Lung microvascular endothelial cell (primary cell): ENCODE measurements at places on chromosomes 16 and 17. TPM values are rescaled to one million over a fixed set of nuclear protein-coding genes. Genes with fewer than 3 reads are reported as not detected.
A peak's percentile ranks its signal among the peaks of the same experiment; 100 is the strongest.

SSTR5 gene
- 0.20 and 0.22 TPM in 2 replicates for total RNA-seq

RHBDL1 gene
- total RNA-seq = under 0.01 and 0.22 TPM in 2 replicates

HID1 gene
- 21.4 and 44.8 TPM in 2 replicates for total RNA-seq

SMPD3 gene
- under 0.01 TPM in 2 replicates for total RNA-seq

SEZ6 gene
- under 0.01 TPM in 1 of 2 replicates, not detected in the other for total RNA-seq

SHISA6 gene
- not detected in 2 replicates for total RNA-seq

SGCA gene
- not detected in 2 replicates for total RNA-seq

GRCh38 chr16:19400711-19401110, 17.0 kb upstream of the TMC5 start:
- DNase-seq = no peak

DNA sequence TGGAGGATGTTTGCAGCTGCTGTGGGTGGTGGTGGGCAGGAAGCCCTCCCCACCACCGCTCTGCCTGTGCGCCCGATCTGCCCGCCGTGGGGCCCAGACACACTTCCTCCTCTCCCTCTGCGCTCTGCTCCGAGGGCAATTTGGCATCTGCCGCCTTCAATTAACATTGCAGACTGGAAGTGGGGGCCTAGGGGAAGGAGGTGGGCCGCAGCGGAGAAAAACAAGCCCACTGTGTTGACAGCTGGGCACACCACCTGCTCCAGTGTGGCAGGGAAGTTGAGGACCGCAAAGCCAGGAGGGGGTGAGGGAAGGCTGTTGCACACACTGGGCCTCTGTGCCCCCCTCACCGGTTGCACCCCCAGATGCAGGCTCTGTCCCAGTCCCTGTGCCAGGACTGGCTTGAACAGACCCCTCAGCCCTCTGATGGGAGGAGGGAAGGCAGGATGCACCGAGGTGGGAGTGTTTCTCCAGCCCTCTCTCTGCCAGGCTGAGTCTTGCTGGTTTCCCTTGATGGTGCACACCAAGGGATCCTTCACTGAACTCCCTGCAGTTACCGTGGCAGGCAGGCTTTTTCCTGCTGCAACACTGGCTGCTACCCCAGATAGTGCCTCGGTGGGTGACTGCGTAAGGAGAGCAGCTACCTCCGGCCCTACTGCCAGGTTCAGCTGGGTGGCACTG, 72.8 kb upstream of the MED9 start:
- peak; percentile 28 for DNase-seq

GRCh38 chr17:2049333-2050299, 5.3 kb upstream of the HIC1 start:
- DNase-seq = peak; percentile 90

DNA sequence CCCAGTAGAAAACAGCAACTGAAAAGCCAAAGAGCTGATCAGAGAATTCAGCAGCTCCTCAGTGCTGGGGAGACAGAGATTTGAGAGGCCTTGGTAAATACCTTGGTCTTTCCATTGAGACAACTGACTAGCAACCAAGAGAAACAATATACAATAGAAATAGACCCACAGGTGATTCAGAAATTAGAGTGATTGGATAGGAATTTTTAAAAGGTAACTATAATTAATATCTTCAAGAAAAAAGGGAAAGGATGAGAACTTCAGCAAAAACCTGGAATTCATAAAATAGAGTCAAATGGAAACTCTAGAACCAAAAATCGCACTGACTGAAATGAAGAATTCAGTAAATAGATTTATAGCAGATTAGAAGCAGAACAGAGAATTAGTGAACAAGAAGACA, 32.5 kb upstream of the ITGAX start:
- DNase-seq = no peak

- peak; percentile 77 for DNase-seq
These were observed 21.9 kb upstream of the SSTR2 start for GRCh38 chr17:73142872-73143381.

- peak; percentile 48 for DNase-seq
These were observed 24.1 kb downstream of the DNAJA2 start for GRCh38 chr16:46949241-46949892.

GRCh38 chr17:16989230-16989952, 17.5 kb upstream of the TNFRSF13B start:
- no peak for DNase-seq

DNA sequence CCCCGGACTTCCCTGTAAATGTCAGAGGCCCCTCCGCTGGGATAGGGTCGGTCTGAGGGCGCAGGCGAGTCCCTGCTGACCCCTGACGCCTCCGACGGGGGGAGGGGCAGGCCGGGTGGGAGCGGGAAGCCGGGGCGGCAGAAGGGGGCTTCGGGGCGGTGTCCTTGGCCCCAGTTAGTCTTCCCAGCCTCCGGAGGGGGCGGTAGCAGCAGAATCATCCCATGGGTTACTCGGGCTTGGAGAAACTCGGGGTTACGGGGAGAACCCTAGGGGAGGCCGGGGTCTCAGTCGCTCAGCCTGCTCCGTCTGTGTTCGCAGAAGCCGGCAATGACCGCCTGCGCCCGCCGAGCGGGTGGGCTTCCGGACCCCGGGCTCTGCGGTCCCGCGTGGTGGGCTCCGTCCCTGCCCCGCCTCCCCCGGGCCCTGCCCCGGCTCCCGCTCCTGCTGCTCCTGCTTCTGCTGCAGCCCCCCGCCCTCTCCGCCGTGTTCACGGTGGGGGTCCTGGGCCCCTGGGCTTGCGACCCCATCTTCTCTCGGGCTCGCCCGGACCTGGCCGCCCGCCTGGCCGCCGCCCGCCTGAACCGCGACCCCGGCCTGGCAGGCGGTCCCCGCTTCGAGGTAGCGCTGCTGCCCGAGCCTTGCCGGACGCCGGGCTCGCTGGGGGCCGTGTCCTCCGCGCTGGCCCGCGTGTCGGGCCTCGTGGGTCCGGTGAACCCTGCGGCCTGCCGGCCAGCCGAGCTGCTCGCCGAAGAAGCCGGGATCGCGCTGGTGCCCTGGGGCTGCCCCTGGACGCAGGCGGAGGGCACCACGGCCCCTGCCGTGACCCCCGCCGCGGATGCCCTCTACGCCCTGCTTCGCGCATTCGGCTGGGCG, 542 bp downstream of the GUCY2D start:
- peak; percentile 19 for DNase-seq

GRCh38 chr16:2846511-2847310, 11.3 kb downstream of the PRSS22 start:
- no peak for DNase-seq

DNA sequence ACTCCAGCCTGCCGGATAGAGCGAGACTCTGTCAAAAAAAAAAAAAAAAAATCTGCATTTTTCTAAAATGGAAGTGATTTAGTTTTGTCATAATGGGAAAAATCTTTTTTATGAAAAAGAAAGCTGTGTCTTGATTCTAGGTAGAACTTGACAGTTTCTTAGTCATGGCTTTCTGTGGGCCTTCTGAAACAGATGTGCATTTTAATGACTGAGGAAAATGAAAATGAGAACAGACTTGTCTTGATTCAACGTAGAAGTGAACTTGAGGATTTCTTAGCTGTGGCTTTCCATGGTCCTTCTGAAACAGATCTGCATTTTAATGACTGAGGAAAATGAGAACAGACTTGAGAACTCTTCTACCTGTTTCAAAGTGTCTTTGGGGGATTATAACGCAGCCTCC, 171.7 kb downstream of the VPS53 start:
- no peak for DNase-seq

DNA sequence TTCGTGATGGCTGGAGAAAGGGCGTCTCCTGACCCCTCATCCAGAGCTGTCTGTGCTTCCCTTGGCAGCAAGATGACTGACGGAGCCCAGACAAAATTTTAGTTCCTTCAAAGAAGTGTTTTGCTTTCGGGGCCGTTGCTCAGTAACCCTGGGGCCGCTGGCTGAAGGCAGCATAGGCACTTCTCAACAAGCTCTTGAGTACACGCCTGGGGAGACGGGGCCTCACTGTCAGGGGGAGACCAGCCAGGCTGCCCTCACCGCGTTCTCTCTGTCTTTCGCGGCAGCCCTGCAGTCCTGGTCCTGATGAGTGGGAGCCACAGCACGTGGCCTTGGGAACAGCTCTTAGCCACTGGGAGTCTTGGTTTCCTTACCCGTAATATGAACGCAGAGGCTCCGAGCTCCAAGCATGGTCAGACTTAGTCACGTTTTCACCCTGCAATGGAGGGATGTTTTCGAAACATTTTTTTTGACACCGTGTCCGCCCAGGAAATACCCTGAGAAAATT, 86.0 kb downstream of the IRF8 start:
- DNase-seq = peak; percentile 58

DNA sequence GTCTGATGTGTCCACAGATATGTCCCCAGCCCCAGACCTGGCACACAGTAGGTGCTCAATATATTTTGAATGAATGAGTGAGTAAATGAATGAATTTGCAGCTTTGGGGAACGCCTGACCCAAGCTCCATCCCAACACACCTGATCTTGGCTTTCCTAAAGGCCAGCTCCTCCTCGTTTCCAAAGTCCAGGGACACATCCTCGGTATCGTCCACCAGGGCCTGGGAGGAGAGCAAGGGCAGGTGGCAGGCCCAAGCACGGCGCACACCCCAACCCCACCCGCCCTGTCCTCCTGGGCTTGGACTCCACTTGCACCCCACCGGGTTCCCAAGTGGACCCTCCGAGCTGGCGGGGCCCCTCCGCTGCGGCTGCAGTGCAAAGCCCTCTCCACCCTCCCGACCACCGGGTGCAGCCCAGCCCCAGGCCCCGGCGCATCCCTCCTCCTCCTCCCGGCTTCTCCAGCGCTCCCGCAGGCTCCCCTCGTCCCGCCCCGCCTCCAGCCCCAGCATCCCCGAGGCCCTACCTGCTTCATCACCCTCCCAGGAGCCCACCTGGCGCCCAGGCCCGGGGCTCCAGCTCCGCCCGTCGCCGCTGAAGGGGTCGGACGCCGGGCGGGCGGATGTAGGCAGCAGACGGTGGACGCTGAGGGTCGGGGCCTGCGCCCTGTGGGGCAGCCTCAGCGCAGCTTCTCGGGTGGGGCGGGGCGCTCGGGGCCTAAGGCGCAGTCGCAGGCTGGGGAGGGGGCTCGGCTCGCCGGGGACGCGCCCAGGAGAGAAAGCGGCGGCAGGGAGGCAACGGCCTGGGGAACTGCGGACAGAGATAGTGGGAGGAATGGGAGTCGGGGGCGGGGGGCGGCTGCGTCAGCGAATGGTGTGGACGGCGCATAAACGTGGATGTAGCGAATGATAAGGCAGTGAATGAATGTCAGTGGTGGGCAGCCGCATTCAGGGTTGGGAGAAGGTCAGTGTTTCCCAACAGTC, at the start of gene TVP23A:
TVP23A (minus strand) TSS at position 832 of the 979 bp plus-strand sequence; CDS start at position 531, 301 bp downstream.
- no peak for DNase-seq

- no peak for DNase-seq
These were observed 3.6 kb upstream of the FBXO47 start for GRCh38 chr17:38970804-38971203.

DNA sequence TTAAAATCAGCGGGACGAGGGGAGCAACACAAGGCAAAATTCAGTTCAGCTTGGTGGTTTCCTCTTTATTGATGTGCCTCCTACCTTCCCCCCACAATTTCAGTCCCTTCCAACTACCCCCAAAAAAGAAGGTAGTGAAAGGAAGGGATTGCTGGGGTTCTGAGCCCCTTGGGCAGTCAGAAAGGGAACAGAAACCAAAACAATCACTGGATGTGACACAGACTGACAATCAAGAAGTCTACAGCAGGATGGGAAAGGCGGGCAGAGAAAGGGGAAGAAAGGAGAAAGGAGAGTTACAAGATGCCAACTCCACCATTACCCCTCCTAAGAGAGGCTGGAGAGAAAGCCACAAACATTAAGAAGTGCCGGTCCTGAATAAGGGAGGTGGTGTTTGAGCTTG, 1.1 kb upstream of the PHF23 start:
- DNase-seq = no peak

DNA sequence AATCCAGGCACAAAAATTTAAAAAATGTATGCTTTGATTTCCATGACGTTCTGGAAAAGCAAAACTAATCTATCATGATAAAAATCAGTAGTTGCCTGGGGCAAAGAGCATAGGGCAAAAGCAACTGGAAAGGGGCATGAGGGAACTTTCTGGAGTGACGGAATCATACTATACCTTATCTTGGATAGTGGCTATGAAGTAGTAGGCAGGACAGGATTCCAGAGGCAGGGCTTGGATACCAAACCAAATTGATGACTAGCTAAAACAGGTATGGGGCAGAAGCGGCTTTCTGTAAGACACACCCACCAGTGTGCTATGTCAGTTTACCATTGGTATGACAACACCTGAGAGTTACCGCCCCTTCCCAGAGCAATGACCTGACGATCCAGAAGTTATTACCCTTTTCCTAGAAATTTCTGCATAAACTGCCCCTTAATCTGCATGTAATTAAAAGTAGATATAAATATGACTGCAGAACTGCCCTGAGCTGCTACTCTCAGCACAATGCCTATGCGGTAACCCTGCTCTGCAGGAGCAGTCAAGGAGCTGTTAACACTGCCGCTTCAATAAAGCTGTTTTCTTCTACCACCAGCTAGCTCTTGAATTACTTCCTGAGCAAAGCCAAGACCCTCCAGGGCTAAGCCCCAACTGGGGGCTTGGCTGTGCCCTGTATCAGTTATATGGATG, 56.7 kb downstream of the CFDP1 start:
- DNase-seq = no peak

DNA sequence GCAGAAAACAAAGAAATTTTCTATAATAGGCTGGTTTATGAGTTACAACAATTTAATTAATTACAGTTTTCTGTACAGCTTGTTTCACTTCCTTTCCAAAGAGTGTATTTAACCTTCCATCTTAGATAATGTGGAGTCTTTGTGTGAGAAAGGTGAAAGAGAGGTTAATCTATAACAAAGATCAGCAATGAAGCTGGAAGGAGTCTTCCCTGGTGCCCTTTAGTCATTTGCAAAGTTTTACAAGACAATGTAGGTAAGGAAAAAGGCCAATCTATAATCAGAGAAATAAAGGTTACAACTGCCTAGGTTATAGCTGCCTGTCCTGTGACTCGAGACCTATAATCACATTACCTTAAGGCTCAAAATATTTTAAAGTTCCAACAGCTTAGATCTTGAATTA, 142.0 kb downstream of the ZNF18 start:
- no peak for DNase-seq

- no peak for DNase-seq
These were observed 17.5 kb upstream of the FBXO47 start for GRCh38 chr17:38984666-38985065.

GRCh38 chr17:55266958-55267688, 2.4 kb downstream of the HLF start:
- no peak for DNase-seq
